ENCODE measurements at places on chromosomes 5 and 9.

DNA sequence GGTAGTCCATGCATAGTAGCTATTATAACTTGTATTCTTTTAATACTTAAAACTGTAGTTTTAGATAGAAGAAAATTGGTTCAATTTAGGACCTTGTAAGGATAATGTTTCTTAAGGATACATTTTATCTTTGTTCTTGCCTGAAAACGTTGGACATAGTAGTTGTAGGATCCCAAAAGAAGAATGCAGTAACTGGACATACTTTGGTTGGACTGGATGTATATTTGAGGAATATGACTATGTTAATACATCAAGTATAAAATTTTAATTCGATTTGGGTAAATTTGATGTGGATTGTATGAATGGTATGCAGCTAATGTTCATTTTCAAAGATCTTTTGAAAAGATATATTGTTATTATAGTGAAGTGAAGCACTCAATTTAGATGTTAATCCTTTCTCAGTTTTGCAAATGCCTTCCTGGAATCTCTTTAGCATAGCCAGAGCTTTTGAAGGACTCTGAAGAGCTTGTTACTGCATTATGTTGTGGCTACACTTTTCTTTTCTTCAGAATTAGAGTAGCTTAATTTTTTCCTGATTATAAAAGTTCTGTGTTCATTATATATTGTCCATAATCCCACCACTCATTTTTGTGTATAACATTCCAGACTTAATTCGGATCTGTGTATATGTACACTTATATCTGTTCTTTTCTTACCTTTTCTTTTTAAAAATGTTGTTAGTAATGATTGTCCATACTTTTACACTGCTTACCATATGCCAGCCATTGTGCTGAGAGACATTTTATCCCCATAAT lies 41.2 kb downstream of the LRRTM2 start:
- DNase-seq: no peak

DNA sequence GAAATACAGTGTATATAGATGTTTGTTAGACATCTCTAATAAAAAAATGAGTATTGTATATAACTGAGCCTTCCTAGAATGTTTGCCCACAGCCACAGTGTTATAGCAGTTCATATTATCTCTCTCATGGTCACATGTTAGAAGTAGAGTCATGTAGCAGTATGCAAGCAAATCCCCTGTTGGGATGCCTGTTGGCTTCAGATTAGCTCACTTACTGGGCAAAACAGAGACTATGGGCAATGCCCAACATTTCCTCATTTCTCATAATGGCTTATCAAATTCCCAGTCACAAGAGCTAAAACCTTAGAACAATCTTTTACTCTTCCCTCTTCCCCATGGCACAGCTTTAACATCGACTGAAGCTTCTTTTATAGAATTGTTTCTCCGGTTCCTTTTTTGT lies 27.0 kb upstream of the PDCD1LG2 start:
- DNase-seq: no peak

DNA sequence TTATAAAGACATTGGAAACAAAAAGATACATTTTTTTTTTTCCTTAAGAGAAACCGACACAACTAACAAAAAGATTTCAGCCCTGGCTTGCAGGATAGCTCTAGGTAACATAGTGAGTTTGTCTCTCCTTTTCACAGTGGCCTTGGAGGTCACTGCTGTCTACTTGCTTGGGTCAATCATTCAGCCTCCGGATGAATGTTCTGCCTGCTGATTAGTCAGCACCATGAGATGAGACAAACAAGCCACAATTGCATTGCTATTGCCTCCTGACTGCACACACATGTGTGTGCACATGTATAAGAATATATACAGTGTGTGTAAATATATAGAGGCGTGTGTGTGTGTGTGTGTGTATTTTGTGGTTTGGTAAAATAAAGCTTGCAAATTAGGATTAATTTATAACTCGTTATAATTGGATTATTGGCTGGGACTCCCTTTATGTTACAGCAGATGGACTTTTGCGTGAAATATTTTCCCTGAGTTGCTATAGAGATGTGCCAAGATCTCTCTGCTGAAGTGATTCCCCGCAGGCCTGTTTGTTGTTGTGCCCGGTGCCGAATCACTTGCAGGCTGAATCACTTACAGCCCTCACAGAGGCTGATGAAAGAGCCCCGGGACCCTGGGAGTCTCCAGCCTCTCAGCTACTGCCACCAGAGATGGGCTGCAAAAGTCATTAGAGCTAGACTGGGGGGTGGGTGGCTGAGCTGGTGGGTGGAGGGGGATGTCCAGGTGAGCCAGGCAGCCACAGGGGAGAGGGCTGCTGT lies 161.2 kb downstream of the FGF18 start:
- no peak for DNase-seq

DNA sequence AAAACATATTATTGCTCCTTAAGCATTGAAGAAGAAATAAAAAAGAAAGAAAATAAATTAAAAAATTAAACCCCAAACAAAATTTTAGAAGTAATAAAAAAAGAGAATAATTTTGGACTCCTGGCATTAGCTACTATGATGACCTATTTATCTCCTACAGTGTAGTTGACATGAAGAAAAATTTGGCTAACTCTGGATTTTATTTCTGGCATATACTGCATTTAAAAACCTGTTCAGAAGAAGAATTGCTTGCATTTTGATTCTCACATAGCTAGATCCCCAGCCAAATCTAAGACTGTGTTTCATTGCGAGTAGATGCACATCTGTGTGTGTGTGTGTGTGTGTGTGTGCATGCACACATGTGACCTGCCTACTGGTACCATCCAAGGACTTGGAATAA lies 30.1 kb upstream of the GABRG2 start:
- no peak for DNase-seq

DNA sequence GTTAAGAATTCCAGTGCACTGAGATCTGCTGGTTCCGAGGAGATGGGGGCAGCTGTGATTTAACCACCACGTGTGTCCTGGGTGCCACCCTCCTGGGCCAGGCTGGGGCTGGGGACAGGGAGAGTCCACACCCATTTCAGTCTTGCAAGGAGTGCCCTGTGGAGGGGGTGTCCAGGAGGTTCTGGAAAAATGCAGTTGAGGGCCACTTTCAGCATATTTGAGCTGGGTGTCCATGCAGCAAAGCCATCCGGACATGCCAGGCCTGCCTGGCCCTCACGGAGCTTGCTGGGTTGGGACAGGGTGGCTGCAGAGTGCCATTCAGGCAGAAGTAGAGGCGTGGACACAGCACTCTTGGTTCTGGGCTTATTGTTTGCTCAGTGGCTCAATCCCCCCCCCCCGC lies 68.1 kb downstream of the NEK6 start:
- DNase-seq: no peak

GRCh38 chr5:176887252-176887849 lies 11.8 kb downstream of the HK3 start:
- DNase-seq: no peak

DNA sequence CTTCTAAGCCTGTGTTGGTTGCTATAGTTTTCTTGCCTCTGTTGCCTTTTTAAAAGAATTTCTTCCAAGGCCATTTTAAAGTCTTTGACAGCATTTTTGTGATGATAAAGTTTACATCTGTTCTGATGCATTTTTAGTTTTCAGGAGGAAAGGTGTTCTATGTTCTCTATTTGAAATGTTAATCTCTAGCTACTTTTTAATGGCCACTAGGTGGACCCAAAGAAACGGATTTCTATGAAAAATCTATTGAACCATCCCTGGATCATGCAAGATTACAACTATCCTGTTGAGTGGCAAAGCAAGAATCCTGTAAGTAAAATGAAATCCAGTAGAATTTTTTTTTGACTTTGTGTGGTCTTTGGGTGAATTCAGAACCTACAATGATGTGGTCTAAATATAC lies 60.2 kb downstream of the MELK start:
- peak; percentile 24 for DNase-seq

DNA sequence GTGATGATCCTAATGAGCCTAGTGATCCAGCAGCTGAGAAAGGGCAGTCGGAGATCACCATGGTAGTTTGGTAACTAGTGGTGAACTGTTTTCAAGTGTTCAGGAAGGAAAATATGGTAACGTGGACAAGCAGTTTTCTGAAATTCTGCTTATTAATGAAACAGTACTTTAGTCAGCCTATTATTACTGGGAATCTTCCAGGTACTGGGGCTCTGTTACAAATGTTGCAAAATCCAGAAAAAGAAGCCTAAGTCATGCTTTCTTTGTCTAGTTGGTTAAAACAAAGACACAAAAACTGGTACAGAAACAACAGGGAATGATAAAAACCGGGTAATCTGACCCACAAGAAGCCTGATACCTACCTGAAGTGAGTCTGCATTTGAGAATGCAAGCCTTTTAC lies 18.2 kb downstream of the TTC23L start:
- no peak for DNase-seq

- DNase-seq: no peak
Observed at GRCh38 chr9:99628849-99629620, 192.7 kb upstream of the NR4A3 start.

- DNase-seq: no peak
Observed at GRCh38 chr9:25025156-25025555, 479.5 kb upstream of the IZUMO3 start.
